Melanocyte of skin (primary cell): ENCODE measurements at places on chromosomes 13 and 19. TPM values are rescaled to one million over a fixed set of nuclear protein-coding genes. Genes with fewer than 3 reads are reported as not detected.

Gene CEACAM5
- total RNA-seq = not detected in 2 replicates

Gene ZNF229
- total RNA-seq = 5.5 and 13.8 TPM in 2 replicates

Gene RFX1
- total RNA-seq = 2.4 and 2.5 TPM in 2 replicates

Gene ZNF473
- total RNA-seq = 5.5 and 10.5 TPM in 2 replicates

Gene ZNF540
- total RNA-seq = 0.33 and 1.1 TPM in 2 replicates

Gene ZSCAN4
- total RNA-seq = not detected in 2 replicates

Gene KLK4
- not detected in 2 replicates for total RNA-seq

Gene ZNF610
- 2.0 and 2.6 TPM in 2 replicates for total RNA-seq

Gene ICAM5
- 0.15 and 0.33 TPM in 2 replicates for total RNA-seq

Gene DNM2
- 110 and 114 TPM in 2 replicates for total RNA-seq

Gene RASGRP4
- not detected in 2 replicates for total RNA-seq
